ENCODE measurements at places on chromosomes 5 and 9. TPM values are rescaled to one million over a fixed set of nuclear protein-coding genes. Genes with fewer than 3 reads are reported as not detected.

GRCh38 chr5:148659641-148660345, 5.5 kb upstream of the HTR4 start:
- H3K36me3 ChIP-seq: no peaks in the 10 kb centered on the region
- no peak overlapping the region for H3K27ac ChIP-seq
- DNase-seq: no peak
- H3K4me3 ChIP-seq: no peak overlapping the region

DNA sequence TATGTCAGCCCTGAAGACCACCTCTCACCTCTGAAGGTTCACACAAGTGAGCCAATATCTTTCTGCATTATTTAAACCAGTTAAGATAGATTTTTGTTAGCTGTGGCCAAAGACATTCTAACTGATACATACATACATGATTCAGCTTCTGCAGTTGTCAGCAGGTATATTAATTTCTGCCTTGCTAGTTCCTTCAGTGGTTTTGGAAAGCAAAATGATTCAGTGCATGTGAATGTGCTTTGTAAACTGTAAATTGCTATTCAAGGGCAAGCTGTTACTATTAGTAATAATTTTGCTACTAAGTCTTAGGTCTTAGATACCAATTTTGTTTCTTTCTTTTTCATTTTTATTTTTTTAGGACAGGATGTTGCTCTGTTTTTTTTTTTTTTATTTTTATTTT, 89.2 kb upstream of the ERBIN start:
- H3K36me3 ChIP-seq: no peaks in the 10 kb centered on the region
- H3K4me1 ChIP-seq: no peaks in the 10 kb centered on the region
- H3K27me3 ChIP-seq: no peaks in the 10 kb centered on the region
- H3K27ac ChIP-seq: no peak overlapping the region
- no peak overlapping the region for H3K4me3 ChIP-seq

- no peak overlapping the region for H3K4me3 ChIP-seq
- peaks cover 4% of the 10 kb centered on the region for H3K4me1 ChIP-seq
- DNase-seq: no peak
- no peaks in the 10 kb centered on the region for H3K27me3 ChIP-seq
Measured at GRCh38 chr5:67799732-67800234, 415.8 kb upstream of the PIK3R1 start.

DNA sequence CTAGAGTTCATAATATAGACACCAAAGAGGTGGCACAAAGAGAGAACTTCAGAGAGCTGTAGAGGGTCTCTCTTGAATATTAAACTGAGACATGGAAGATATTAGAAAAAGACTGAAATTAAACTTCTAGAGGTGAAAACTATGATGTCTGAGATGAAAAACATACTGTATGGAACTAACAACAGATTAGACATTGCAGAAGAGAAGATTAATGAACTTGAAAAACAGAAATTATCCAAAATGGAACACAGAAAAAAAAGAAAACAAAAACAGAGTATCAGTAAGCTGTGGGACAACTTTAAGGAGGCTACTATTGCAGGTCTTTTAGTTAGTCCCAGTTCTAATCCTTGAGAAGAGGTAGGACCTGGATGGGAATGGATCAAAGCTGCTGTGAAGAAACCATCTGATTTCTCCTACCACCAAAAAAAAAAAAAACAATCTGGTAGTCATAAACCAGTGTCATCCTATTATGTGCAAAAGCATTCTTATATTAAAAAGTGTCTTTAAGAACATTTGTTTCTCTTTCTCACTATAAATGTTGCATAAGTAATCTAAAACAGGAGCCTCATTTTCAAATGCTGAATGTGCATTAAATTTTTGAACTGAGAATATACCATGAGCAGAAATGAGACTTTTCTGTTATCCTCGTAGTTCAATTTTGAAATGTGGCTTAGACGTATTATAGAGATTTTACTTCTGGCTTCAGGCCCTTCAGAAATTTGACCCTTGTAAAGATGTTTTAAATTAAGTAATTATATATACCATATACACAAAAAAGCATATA, 96.2 kb downstream of the ERMP1 start:
- H3K36me3 ChIP-seq: no peaks in the 10 kb centered on the region
- H3K4me3 ChIP-seq: no peak overlapping the region
- DNase-seq: no peak
- no peak overlapping the region for H3K27ac ChIP-seq
- H3K27me3 ChIP-seq: no peaks in the 10 kb centered on the region

CETN3 gene
- total RNA-seq: 9.4 TPM

GRCh38 chr5:115514220-115514619, 30.4 kb downstream of the FEM1C start:
- no peaks in the 10 kb centered on the region for H3K27me3 ChIP-seq
- H3K36me3 ChIP-seq: no peaks in the 10 kb centered on the region
- no peaks in the 10 kb centered on the region for H3K4me1 ChIP-seq
- no peak overlapping the region for H3K4me3 ChIP-seq
- DNase-seq: no peak
- no peak overlapping the region for H3K27ac ChIP-seq

DNA sequence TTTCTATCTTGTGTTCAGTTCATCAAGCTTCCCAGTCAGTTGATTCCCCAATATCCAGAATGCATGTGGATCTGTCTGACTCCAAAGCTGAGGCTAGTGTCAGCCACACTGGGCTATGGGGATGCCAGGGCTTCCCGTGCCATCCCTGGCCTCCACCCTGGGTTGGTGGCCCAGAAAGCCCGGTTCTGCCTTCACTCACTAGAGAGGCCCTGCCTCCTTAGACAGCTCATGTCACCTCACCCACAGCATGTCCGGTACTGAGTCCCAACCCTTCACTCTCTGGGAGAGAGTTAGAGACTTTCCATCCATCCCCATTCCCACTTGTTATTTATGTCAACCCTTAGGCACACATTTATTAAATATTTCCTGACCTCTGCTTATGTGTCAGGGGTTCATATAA, 119.5 kb upstream of the GPR151 start:
- H3K27ac ChIP-seq: no peak overlapping the region
- no peak overlapping the region for H3K4me3 ChIP-seq
- H3K27me3 ChIP-seq: no peaks in the 10 kb centered on the region
- no peaks in the 10 kb centered on the region for H3K36me3 ChIP-seq
- no peaks in the 10 kb centered on the region for H3K4me1 ChIP-seq
- no peak for DNase-seq

FIBCD1 gene
- total RNA-seq: not detected

SPATA31E1 gene
- total RNA-seq: not detected

DNA sequence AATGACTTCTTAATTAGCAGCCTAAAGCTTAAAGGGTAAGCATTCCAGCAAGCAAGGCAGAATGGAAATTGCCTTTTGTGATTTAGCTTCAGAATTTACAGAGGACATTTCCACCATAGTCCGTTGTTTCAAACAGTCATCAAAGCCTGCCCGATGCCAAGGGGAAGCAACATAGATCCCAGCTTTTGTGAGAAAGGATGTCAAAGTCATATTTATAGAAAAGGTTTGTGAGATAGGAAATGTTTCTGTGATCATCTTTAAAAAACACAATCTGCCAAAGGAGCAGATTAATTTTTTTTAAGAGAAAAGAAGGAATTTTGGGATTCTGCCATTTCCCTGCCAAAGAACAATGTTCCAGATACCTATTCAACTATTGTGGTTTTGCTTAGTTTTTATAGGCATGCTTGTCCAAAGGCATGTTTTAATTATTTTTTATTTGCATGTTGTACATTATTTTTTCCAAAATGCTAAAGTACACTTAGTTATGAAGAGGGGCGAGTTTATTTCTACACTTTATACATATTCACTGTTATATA, 346.9 kb downstream of the ZNF608 start:
- no peak overlapping the region for H3K4me3 ChIP-seq
- no peaks in the 10 kb centered on the region for H3K27me3 ChIP-seq
- H3K36me3 ChIP-seq: no peaks in the 10 kb centered on the region
- no peak for DNase-seq

DNA sequence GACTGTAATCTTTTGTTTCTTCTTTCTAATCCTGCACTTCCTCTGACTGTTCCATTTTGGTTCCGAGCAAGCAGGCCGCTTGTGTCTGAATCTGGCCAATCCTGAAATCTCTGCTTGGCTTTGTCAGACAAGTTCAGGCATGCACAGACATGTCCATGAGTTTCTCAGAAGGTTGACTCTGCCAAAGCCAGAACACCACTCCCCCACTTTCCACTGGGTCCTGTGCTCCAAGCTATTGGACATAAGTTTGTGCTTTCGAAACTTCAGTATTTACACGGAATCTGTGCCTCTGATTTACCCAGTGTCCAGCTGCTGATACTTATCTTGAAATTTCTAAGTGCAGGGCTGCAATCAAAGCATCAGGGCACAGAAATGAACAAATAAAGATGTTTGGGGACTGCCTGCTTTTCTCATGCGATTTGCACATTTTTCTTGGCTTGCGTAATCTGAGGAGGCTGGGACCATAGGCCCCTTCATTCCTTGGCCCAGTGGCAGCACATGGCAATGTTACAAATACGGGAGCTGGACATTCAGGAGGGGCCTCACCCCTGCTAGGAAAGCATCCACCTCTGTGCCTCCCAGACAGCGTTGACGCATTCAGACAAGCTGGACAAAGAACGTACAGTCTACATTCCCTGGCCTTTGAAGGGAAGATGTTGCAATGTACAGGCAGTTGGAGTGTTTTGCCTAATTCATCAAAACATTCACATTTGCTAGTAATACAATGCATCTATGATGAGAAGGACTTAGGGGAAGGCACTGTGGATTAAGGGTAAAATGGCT, 209.2 kb upstream of the PAPPA start:
- H3K27me3 ChIP-seq: no peaks in the 10 kb centered on the region
- H3K36me3 ChIP-seq: no peaks in the 10 kb centered on the region
- peak overlapping the region; percentile 6 for H3K27ac ChIP-seq
- H3K4me3 ChIP-seq: no peak overlapping the region

DNA sequence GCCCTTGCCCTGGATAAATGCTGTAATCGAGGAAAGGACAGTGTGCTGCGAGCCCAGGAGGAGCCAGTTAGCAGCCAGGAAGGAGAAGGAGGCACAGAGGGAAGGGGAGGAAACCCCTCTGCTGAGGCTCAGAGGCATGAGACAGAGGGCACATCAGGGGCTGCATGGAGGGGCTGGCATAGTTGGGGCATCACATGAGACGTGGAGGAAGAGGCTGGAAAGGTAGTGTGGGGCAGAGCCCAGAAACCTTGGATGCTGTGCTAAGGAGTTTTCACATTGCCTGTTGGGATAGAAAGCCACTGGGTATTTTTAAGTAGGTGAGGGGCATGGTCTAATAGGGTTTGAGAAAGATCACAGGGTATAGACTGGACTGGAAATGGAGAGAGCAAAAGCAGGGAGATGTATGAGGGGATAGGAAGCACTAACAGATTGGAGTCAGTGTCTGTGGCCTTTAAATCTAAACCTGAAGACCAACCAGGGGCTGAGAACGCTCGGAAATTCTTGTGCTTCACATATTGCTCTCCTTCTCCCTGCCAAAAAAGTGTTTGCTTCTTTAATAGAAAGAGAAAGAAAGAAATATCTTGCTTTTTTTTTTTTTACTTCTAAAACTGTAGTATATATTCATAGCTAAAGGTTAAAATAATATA, 33.0 kb upstream of the ANGPTL2 start:
- H3K27me3 ChIP-seq: no peaks in the 10 kb centered on the region
- no peak overlapping the region for H3K4me3 ChIP-seq
- H3K4me1 ChIP-seq: peaks cover 14% of the 10 kb centered on the region
- DNase-seq: peak; percentile 6
- no peak overlapping the region for H3K27ac ChIP-seq

OTULINL gene
- total RNA-seq: 4.1 TPM

DNA sequence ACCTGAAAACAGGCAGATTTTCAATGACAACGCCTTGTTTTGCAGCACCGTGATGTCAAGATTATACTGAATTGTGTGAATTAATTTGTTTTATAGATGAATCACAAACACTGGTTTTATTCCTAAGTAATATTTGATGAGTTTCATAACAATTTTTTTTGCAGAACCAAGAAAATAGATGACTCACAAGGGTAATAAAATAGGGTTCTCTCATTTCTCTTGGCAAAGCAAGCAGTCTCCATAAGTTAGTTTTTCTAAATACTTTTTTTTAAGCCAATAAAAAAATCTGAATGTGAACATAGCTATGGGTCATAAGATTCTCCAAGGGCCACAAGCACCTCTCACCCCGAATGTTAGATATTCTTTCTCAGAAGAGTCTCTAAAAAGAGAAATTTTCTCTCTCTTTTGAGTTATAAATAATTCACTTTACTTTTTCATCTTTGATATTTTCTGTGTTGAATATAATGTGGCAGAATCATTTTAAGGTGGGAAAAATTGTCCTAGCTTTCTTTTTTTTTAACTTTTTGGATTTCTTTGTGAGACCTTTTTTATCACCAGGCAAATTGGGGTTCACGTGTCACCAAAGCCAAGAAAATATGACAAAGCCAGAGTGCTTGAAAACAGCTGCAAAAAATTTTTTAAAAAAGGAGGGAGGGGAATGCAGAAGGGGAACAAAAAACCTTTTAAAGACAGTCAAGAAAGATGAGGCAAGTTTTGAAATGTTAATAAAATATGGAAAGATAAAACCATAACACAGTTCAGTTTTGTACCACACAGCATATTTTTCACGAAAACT, 174.6 kb upstream of the DAPK1 start:
- no peak for DNase-seq
- H3K27ac ChIP-seq: no peak overlapping the region
- no peaks in the 10 kb centered on the region for H3K4me1 ChIP-seq
- no peaks in the 10 kb centered on the region for H3K27me3 ChIP-seq
- H3K36me3 ChIP-seq: no peaks in the 10 kb centered on the region

DNA sequence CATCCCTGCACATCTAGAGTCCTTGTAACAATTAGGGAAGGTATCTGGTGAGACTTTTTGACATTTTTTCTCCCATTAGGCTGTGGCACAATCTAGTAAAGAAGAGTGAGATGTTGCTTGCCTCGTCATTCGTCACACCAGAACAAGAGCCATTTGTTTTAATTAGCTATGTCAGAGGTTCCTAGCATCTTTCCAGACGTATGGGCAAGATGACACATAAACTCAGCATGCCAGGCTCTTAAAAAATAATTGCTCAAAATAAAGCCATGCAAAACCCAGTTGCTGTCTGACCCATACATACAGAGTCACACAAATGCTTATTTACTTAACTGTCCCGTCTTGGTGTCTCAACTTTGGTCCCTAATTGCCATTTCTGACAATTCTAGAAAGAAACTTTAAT, 125.9 kb downstream of the TRPM3 start:
- DNase-seq: no peak
- H3K27ac ChIP-seq: no peak overlapping the region
- H3K27me3 ChIP-seq: no peaks in the 10 kb centered on the region

DNA sequence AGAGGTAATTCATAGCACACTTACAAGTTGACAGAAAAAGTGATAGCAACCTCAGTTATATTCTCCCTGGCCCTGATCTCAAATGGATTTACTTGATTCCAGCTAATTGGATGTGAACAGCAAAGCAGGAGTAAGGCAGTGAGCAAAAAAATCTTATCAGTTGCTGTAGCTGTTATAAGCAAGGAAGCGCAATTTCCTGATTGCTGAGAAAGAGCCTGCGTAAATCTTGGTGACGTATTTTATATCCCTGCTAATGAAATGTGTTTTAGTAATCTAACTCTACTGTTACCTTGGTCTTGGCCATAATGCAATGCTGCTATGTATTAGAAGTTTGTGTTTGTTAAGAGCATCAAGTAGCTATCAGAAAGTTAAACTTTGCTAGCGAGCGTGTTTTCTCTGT, 661.2 kb upstream of the SEMA6A start:
- H3K36me3 ChIP-seq: no peaks in the 10 kb centered on the region
- H3K4me1 ChIP-seq: no peaks in the 10 kb centered on the region
- no peaks in the 10 kb centered on the region for H3K27me3 ChIP-seq
- no peak overlapping the region for H3K4me3 ChIP-seq
- no peak overlapping the region for H3K27ac ChIP-seq

- no peak overlapping the region for H3K4me3 ChIP-seq
- H3K27me3 ChIP-seq: peaks cover 4% of the 10 kb centered on the region
- H3K4me1 ChIP-seq: no peaks in the 10 kb centered on the region
- no peaks in the 10 kb centered on the region for H3K36me3 ChIP-seq
- DNase-seq: no peak
Measured at GRCh38 chr5:588406-588995, 23.6 kb upstream of the CEP72 start.

HMMR gene
- 0.33 TPM for total RNA-seq
